ENCODE measurements at places on chromosomes 11 and 22.

- no peak for DNase-seq
Observed at GRCh38 chr11:35390737-35391682, 28.3 kb downstream of the SLC1A2 start.

DNA sequence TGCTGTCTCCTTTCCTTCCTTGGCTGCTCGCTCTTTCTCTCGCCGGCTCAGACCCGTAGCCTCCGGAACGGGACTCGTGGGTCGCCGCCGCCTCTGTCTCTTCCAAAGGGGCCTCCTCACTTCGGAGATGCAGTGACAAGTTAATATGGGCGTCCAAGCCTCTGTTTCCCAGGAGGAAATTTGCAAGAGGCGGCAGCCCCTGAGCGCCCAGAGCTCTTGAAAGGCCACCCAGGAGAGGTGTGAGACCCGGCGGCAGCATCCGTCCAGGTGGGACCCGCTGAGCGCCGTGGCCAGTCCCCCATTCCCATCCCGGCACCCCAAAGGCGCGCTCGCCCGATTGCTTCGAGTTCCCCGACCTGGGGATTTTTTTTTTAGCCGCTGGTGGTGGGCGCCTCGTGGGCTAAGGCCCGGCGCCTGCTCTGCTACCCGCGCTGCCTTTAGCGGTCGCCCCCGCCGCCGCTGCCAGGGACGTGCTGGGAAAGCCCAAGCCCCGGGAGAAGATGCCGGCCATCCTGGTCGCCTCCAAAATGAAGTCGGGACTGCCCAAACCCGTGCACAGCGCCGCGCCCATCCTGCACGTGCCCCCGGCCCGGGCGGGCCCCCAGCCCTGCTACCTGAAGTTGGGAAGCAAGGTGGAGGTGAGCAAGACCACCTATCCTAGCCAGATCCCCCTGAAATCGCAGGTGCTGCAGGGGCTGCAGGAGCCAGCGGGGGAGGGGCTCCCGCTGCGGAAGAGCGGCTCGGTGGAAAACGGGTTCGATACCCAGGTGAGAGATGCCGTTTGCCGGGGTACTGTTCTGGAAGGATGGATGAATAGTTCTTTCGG lies 772 bp downstream of the NAV2 start:
- no peak for DNase-seq

- DNase-seq, result no peak
Observed at GRCh38 chr11:19232910-19233503, 7.7 kb downstream of the E2F8 start.

DNA sequence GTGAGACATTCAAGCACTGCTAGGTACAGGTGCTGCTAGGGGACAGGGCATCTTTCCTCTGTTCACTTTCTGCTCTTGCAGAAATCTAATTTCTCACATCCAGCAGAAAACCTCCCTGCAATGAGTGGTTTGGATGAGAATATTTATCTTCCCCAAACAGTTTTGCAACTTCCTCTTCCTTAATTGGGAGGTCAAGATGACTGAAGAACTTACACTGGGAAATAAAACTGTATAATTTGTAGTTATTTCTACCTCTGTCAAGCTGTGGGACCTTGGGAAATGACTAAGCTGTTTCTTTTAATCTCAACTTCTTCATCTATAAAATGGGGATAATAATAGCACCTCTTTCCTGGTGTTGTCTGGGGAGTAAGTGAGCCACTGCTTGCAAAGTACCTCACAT lies 69.8 kb downstream of the PRR5L start:
- DNase-seq, result no peak
